Kidney epithelial cell (primary cell): ENCODE measurements at places on chromosomes 3 and 15.

DNA sequence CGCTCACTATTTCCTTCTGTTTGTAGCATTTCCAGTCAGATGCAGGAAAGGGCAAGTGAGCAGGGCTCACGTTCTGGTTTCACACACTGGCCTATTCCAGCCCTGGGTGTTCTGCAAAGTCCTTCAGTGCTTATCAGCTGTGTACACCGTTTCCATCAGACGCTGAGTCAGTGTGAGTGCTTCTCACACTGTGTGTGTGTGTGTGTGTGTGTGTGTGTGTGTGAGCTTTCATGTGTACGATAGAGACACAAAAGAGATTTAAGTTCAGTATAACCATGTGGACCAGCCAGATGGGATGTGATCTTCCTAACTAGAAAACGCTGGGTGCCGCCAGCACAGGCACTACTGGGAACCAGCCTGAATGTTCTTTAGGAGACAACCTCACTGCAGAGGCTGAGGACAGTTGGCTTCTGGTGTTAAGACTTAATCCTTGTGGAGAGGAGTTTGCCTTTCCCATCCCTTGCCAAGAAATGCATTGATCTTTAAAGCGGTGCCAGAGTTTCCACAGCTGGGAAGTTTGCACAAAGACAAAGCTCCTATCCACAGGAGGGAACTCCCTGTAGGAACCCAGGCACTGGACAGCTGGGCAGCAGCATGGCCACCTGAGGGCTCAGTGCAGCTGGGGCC is 3.9 kb upstream of the CHSY1 start:
- DNase-seq = no peak

DNA sequence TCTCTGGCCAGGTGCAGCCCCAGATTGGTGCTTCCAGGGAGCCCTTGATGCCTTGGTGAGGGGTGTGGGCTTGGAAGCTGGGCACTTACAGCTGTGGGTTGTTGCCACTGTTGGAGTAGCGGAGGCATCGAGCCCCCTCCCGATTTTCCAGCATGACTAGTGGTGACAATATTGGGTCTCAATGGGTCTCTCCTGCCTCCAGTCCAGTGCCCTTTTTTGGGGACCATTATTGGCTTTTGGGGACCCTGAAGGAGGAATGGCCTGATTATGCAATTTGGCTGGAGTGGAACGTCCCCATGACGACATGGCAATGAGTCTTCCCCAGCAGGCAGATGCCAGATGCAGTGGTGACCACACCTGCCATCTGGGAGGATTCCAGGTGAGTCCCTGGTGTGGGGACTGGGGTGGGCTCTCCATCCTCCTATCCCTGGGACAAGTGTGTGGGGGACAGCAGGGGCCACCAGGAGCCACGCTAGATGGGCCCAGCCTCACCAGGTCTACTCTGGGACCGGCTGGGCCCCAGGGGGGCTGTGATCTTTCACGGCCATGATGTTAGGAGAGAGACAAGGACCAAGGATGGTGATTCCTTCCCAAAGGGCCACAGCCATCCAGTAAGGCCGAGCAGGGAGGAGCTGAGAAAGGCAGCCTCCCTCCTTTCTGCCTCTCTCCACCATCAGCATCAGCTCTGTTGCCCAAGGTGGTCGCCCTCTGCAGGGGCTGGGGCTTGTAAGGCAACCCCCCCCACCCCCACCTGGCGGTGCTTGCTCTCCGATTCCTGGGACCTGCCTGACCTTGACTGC is 196.8 kb downstream of the GOLGA6L6 start:
- no peak for DNase-seq

- no peak for DNase-seq
Measured at GRCh38 chr3:16548721-16549120, 35.2 kb upstream of the RFTN1 start.

- DNase-seq = no peak
Measured at GRCh38 chr3:157914882-157915281, 191.3 kb downstream of the SHOX2 start.

DNA sequence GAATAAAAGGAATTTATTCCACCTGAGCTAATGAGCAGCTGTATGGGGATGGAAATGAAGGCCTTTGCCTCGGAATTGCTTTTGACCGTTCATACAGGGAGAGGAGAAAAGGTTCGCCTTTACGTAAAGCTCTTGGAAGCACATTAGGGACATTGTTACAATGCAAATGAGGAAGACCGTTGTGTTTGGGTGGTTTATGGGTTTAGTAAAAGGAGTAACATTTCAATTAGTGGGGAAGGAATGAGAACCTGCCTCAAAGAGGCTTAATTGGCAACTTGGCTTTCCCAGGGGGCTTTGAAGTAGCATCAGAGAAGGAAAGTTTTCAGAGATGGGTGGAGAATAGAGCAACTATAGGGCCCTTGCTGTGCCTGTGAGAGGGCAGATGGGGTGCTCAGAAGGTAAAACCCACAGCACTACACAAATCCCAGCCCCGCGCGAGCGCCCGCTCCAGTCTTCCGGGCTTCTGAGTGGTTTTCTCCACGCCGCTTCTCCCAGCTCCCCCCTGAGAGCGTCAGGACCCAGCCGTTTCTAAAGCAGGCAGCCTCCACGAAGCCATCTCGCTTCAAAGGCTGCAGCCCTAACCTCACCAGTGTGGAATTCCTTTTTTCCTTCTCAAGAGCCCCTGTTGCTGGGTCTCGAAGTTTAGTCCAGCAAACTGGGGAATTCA is 192.0 kb upstream of the HES1 start:
- no peak for DNase-seq

- DNase-seq = no peak
Measured at GRCh38 chr15:56929399-56929798, 11.0 kb downstream of the TCF12 start.

- DNase-seq = no peak
Measured at GRCh38 chr15:85786781-85787114, 8.0 kb downstream of the KLHL25 start.

GRCh38 chr15:67095912-67096311 is 30.5 kb downstream of the SMAD3 start:
- no peak for DNase-seq

GRCh38 chr3:112670824-112671223 is 29.9 kb upstream of the CCDC80 start:
- no peak for DNase-seq

- DNase-seq = no peak
Measured at GRCh38 chr3:21457084-21457483, 293.9 kb downstream of the ZNF385D start.

DNA sequence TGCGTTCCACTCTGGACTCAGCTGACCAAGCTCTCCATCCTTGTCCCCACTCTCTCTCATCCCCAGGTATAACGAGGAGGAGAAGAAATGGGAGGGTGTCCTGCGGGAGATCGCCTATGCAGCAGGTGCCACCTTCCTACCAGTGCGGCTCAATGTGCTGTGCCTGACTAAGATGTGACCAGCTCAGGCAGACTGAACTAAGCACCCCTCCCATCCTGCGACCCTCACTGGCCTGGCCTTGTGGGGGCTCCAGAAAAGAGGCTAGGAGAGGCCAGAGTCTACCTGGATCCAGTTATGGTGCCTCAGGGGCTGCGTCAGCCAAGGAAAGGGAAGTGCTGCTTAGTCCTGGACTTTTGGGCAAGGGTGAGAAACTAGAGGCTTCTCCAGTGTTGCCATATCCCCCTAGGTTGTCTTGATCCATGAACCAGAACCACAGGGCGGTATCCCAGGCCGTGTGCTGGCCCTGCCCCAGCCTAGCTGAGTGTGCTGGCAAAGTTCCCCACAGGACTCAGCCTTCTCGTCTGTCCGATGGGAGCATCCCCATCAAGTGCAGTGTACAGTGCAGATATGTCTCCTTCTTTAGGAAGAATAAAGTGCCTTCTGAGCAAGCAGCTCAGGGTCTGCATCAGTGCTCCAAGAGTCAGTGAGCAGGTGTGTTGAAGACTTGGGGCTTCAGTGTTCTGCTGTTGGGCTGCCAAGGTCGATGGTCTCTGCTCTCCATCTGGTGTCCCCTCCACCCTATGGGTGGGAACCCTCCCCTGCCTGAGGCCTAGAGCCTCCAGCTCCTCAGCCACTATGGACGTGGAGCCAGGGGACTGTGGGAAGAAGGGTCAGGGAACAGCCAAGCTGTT is 6.7 kb downstream of the KLHL40 start:
- no peak for DNase-seq

DNA sequence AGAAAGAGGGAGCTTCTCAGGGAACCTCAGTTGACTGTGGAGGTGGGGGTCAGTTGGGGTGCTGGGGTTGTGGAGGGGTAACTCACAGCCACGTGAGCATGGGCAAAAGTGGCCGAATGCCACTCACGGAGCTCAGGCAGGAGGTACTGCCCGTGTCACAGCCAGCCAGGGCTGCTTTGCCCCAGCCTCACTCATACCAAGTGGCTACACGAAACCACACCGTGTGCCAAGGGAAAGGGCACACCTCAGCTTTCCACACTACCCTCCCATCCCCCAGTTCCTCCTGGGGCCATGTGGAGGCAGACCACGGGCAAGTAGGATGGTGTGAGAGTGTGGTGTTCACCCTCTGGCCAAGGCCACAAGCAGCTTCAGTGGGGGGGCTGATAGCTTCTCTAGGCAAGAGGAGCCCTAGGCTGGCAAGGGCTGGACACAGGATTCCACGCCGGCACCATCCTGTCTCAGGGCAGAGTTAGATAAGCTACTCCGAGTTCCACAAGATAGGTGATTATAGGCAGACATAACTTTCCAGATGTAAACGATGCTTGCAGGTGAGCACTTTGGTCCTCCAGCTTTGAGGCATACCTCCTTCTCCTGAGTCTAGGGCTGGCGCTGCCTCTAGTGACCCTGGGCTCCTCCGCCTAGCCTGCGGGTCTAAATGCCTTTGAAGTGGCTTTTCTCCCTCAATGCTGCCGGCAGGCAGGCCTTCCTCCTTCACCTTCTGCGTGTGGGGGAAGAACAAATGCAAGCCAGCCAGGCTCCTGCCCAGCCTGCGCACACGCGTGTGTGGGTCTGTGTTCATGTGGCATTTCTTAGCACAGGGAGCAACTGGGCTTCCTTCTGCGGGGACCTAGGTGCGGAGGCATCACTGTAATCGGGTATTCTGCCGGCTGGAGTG is 25.0 kb downstream of the RGMA start:
- DNase-seq = no peak

DNA sequence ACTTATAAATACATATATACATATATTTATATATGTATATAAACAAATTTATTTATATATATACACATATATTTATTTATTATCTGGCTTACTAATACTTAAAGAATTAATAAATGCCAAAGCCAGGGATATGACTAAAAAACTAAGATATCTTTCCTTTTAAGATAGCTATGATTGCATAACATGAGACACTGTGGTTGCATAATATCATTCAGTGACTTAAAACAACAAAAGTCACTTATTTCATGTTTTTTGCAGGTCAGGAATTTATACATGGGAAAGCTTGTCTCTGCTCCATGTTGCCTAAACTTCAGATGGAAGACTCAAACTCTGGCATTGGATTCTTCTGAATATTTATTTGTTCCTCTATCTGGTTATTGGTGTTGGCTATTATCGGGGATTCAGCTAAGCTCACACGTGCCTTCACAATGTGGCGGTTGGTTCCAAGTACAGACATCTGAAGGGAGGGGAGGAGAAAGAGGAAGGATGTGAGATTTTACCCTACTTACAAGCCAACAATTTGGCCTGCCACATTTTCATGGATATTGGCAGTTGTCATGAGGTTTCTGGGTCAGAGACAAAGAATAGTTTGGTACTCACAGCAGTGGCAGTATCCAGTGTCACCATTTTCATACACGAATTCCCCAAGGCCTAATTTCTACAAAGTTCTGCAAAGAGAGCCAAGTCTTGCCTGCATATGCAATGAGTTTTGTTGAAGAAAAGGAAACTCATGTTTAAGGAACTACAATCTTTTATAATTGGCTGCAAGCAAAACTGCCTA is 381.6 kb downstream of the EPHA3 start:
- DNase-seq = no peak
